ENCODE measurements at places on chromosomes 12 and 14. TPM values are rescaled to one million over a fixed set of nuclear protein-coding genes. Genes with fewer than 3 reads are reported as not detected.

The KRT81 gene
- not detected for total RNA-seq

The C12orf76 gene
- total RNA-seq: 10.5 TPM

The NDUFA12 gene
- 135 TPM for total RNA-seq

The NGB gene
- not detected for total RNA-seq

The LTBR gene
- 1.1 TPM for total RNA-seq

The DCN gene
- not detected for total RNA-seq

The IL22 gene
- 1.4 TPM for total RNA-seq

The RNU4-1 gene
- total RNA-seq: 1,150 TPM

The ABCC9 gene
- not detected for total RNA-seq

The MRPL52 gene
- 136 TPM for total RNA-seq

The P2RX2 gene
- not detected for total RNA-seq

The LRP6 gene
- 6.8 TPM for total RNA-seq

The SMCO2 gene
- total RNA-seq: not detected

The GLIPR1L1 gene
- total RNA-seq: not detected

The GALC gene
- 10.3 TPM for total RNA-seq

The ACRBP gene
- total RNA-seq: 1.7 TPM

The LETMD1 gene
- 69.6 TPM for total RNA-seq

The SHMT2 gene
- 487 TPM for total RNA-seq

The OTUB2 gene
- total RNA-seq: 0.93 TPM

The FGD6 gene
- 1.1 TPM for total RNA-seq

The MYH7 gene
- total RNA-seq: 0.07 TPM

The LRTM2 gene
- not detected for total RNA-seq

The MIP gene
- total RNA-seq: not detected

The MMP17 gene
- not detected for total RNA-seq

The CD63 gene
- 122 TPM for total RNA-seq

The KLRC2 gene
- total RNA-seq: not detected

The POTEG gene
- not detected for total RNA-seq

The ARHGEF40 gene
- total RNA-seq: 0.09 TPM

The KIF5A gene
- total RNA-seq: 1.3 TPM

The STXBP6 gene
- not detected for total RNA-seq

The SLCO1B1 gene
- total RNA-seq: not detected

The KRT85 gene
- not detected for total RNA-seq

The RNASE2 gene
- total RNA-seq: not detected

The KRT83 gene
- not detected for total RNA-seq

Data from activated CD4-positive, alpha-beta T cell treated with anti-CD3 and anti-CD28 coated beads for 36 hours (primary cell).